Activated naive CD4-positive, alpha-beta T cell treated with anti-CD3 and anti-CD28 coated beads, Interleukin-2, amount 10 ng/mL, durations not matched to agents 5 hours and 36 hours (primary cell): ENCODE measurements at places on chromosomes 4 and X. TPM values are rescaled to one million over a fixed set of nuclear protein-coding genes. Genes with fewer than 3 reads are reported as not detected.

The ARX gene
- total RNA-seq = not detected

The JAKMIP1 gene
- total RNA-seq = 5.2 TPM

The IQCM gene
- total RNA-seq = not detected

The GLRB gene
- not detected for total RNA-seq

The ERAS gene
- not detected for total RNA-seq

The TNIP2 gene
- 41.5 TPM for total RNA-seq

The CXXC4 gene
- total RNA-seq = not detected

The CXCL3 gene
- not detected for total RNA-seq

The DCAF4L1 gene
- total RNA-seq = 0.12 TPM

The MGARP gene
- total RNA-seq = not detected

The ETDB gene
- total RNA-seq = not detected

The DCAF8L2 gene
- not detected for total RNA-seq

The NKX6-1 gene
- not detected for total RNA-seq

The CFI gene
- total RNA-seq = not detected

The LINC00632 gene
- total RNA-seq = 22.5 TPM

The HOPX gene
- 40.7 TPM for total RNA-seq

The DGAT2L6 gene
- total RNA-seq = not detected

The TRPC3 gene
- 0.68 TPM for total RNA-seq

The GLRA3 gene
- not detected for total RNA-seq

The SPIN4 gene
- 7.3 TPM for total RNA-seq

The TAF7L gene
- not detected for total RNA-seq

The RBBP7 gene
- 122 TPM for total RNA-seq

The DDX53 gene
- total RNA-seq = not detected

The QRFPR gene
- not detected for total RNA-seq

The AMTN gene
- not detected for total RNA-seq

The UGT2A1 gene
- total RNA-seq = not detected

The MID1 gene
- not detected for total RNA-seq

The CSN2 gene
- total RNA-seq = not detected

The PLXNB3 gene
- total RNA-seq = 0.05 TPM

The TMSB15A gene
- 0.84 TPM for total RNA-seq

The MCF2 gene
- 0.28 TPM for total RNA-seq

The CTAG2 gene
- total RNA-seq = not detected

The CHST7 gene
- 13.3 TPM for total RNA-seq

The RAB41 gene
- not detected for total RNA-seq

The SYNPO2 gene
- total RNA-seq = 0.41 TPM

The WDR17 gene
- total RNA-seq = 0.25 TPM

The SHOX gene
- total RNA-seq = not detected

The SPANXD gene
- not detected for total RNA-seq

The ZAR1 gene
- total RNA-seq = not detected

The PDGFC gene
- total RNA-seq = not detected

The MTMR8 gene
- total RNA-seq = 5.4 TPM

The SLC9A7 gene
- 4.3 TPM for total RNA-seq

The PAGE5 gene
- total RNA-seq = not detected

The CCKAR gene
- not detected for total RNA-seq

The CT55 gene
- total RNA-seq = not detected

The GABRG1 gene
- total RNA-seq = not detected
